ENCODE measurements at places on chromosomes 11 and 22.

DNA sequence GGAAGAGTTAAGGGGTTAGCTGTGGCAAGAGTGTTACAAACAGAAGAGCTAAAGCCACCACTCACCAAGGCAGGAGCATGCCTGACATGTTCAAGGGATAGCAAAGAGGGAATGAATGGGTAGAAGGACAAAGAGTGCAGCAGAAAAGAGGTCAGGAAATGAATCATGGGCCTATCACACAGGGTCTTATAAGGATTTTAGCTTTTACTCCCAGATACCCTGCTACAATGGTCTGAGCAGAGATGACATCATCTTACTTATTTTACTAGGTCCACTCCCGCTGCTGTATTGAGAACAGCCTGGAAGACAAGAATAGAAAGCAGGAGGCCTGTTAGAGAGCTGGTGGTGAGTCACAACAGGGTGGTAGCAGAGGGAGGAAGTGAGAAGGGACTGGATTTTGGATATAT lies 9.8 kb downstream of the TRAF6 start:
- peak; percentile 91 for DNase-seq

DNA sequence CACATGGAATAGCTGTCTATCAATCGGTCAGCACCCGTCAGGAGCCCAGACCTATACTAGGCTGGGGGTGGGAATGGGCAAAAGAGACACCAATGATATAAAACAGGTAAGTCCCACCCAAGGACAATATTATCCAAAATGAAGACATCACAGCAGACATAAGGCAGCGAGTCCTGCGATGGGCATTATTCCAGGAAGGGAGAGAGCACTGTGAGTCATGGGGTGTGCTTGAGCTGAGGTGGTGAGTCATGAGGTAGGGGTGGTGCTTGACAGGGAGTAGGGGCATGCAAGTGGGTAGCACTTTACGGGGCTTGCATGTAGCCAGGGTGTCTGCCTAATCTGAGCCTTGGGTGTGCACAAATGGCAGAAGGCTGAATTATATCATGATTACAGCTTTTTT lies 605.0 kb upstream of the CADM1 start:
- DNase-seq: peak; percentile 61

DNA sequence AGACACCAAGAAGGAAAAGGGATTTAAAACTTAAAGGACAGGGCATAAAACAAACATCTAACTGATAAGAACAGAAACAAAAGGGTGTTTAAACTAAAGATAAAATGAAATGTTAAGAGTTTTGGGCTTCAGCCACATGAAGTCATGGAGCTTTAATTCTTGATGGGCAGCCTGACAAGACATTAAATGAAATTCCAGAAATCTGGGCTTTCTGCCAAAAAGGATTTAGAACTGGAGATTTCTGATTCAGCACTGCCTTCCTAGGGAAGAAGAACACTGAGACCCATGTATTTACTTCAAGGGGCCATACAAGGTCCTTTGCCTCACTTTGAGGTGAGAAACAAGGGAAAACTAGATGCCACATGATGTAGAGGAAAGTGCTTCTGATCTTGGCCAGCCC lies 355.9 kb upstream of the RAG2 start:
- peak; percentile 31 for DNase-seq

GRCh38 chr11:62461740-62462507 lies 43.1 kb downstream of the SCGB1A1 start:
- peak; percentile 78 for DNase-seq

DNA sequence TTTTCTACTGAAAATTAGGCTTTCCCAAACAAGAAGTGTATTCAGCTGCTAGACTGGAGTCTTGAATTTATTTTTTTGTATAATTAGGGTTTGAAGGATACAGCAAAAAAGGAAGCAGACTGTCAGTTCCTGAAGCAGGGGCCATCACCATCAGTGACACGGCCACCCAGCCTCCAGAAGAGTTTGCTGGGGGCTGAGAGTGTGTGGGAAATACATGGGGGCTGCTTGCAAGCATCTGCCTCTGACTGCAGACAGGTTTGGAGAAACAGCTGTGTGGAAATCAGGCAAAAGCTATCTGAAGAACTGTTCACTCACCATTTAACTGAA lies 23.0 kb downstream of the FZD4 start:
- DNase-seq: no peak

DNA sequence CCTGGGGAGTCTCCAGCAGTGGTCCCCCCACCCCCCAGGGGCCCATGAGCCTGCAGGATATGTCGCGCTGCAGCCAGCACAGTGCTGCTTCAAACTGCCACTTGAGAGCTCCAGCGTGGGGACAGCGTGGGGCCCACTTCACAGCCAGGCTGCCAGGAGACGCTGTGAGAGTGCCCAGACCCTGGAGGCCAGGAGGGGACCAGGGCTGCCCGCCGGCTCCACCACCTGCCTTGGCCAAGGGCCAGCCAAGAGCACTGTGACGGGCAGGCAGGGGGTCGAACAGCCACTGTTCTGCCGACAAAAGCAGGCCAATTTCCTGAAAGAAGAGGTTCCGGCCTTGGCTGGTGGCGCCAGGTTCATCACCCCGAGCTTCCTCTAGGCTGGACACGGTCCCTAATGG lies 60.2 kb downstream of the FLRT1 start:
- DNase-seq: no peak

GRCh38 chr11:118527109-118527508 lies at the start of gene TTC36:
TSS of gene TTC36 (plus strand) at chr11:118527474. CDS start at chr11:118527495, 21 bp downstream.
- DNase-seq: no peak

- peak; percentile 68 for DNase-seq
Measured at GRCh38 chr11:125284245-125284850, 119.8 kb downstream of the PKNOX2 start.

DNA sequence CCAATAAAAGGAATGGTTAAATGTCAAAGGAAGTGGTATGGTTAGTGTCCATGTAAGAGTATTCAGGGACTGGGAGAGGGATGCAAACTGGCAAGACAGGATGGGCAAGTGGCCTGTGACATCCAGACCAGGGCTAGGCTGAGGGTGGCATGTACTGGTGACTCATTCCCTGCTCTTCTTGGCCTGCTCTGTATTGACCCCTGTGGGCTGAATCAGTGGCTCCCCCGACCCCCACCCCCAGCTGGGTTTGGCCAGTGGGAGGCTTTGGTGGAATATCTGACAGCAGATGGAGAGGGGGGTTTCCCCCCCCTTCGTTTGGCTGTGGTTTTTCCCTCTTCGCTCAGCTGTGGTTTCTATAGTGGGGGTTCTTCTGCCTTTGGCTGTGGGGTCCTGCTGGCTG lies 87.7 kb downstream of the CSNK2A3 start:
- no peak for DNase-seq

DNA sequence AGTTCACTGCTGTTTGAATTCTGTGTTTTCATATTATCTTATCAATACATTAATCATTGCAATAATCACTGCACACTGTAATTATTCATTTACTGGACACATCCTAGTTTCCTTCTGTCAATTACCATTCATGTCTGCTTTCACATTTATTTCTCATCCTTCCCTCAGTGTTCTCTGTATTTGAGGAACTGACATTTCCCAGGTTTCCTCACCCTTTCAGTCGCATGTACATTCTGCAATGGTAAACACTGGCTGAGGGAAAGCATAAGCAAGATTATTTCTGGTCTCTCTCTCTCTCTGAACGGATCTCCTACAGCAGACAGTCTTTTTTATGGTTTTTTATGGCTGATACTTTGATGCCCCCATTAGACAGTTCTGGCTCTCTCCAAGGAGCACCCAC lies 4.2 kb upstream of the HBD start:
- DNase-seq: no peak

DNA sequence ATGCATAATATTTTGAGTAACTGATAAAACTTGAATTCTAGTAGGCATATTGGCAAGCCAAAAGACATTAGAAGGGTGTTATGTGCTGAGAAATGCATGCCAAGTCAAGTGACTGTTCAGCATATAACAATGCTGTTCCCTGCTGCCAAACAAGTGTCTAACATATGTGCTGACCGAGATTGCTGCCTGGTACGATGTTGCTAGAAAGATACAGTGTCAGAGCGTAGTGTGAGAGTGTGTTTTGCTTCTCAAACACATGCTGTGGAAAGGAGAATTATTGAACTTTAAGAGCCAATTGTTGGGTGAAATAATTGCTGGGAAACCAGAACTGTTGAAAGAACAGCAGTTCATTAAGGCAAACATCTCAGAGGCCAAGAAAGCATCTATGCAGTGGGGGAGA lies 71.3 kb upstream of the GRIA4 start:
- DNase-seq: no peak

DNA sequence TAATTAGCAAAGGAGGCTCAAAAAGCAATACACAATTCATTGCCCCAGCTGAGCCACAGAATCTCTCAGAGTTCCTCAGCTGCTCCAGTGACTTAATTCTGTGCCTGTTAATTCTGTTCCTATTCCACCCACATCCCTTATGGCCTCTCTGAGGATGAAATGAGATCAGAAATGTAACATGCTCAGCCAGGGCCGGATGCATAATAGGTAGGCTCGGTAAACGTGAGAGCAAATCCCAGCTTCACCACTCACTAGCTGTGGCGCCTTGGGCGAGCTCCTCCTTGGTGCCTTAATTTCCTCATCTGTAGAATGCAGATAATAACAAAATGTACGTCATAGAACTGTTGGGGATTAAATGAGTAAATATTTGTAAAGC lies 42.8 kb upstream of the DKK3 start:
- DNase-seq: no peak
